ENCODE measurements at places on chromosomes 13 and 19. TPM values are rescaled to one million over a fixed set of nuclear protein-coding genes. Genes with fewer than 3 reads are reported as not detected.

Gene ZNF20
- 8.8 TPM for total RNA-seq

Gene CGB2
- total RNA-seq, result not detected

Gene OVOL3
- total RNA-seq, result not detected

Gene ZNF491
- 3.2 TPM for total RNA-seq

DNA sequence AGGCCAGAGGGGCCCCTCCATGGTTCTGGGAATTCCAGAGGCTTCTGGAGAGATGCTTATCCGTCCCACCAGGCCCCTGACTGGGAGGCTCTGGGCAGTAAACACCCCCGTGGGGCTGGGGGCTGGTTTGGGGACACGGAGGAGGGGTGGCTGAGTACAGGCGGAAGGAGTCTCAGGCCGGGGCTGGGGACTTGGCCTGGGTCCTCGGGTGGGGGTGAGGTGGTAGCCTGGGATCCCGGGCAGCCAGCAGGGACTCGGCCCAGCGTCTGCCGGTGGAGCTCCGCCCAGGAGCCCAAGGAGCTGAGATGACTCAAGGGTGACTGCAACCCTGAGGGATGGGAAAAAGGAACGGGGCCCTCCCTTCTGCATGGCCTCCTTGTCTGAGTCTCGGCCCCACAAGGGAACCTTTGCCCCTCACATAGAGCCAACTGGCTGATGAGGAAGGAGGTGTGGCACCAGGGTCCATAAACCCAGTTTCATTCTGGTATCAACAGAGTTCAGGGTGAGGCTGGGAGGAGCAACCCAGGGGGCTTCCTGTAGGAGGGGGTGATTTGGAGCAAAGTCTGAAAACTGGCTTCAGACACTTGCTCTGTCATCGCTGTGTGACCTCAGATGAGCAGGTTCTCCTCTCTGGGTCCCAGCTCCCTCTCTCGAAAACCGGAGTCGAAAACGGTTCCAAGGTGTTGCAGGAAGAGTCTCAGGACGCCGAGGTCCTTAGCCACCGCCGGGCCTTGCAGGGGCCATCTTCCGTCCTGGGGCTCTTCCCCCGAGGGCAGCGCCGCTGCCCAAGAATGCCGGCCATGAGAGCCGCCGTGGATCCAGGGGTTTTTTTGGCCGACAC lies 809 bp downstream of the MISP start:
- H3K4me1 ChIP-seq, result no peaks in the 10 kb centered on the region
- H3K4me3 ChIP-seq, result no peak overlapping the region
- no peaks in the 10 kb centered on the region for H3K36me3 ChIP-seq
- no peak overlapping the region for H3K27ac ChIP-seq

DNA sequence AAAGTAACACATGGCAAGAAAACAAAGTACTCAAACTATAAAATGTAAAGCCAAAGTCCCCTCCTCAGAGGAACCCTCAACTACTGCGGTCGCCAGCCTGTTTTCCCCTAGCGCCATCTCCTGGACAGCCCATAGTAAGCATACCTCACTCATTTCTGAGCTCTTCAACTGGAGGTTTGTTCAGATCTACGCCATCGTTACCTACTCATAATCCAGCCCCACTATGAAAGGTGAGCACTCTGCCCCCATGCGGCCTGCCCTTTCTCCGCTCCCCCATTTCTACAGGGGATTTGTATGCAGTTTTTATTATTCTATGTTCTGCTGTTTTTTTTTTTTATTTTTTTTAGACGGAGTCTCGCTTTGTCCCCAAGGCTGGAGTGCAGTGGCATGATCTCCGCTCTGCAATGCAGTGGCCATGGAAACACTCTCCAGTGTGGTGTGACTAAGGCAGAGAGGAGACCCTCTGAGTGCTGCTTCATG lies 26.2 kb downstream of the OPA3 start:
- DNase-seq, result peak; percentile 68
- peaks cover 3% of the 10 kb centered on the region for H3K4me1 ChIP-seq
- H3K4me3 ChIP-seq, result no peak overlapping the region
- no peak overlapping the region for H3K27ac ChIP-seq

DNA sequence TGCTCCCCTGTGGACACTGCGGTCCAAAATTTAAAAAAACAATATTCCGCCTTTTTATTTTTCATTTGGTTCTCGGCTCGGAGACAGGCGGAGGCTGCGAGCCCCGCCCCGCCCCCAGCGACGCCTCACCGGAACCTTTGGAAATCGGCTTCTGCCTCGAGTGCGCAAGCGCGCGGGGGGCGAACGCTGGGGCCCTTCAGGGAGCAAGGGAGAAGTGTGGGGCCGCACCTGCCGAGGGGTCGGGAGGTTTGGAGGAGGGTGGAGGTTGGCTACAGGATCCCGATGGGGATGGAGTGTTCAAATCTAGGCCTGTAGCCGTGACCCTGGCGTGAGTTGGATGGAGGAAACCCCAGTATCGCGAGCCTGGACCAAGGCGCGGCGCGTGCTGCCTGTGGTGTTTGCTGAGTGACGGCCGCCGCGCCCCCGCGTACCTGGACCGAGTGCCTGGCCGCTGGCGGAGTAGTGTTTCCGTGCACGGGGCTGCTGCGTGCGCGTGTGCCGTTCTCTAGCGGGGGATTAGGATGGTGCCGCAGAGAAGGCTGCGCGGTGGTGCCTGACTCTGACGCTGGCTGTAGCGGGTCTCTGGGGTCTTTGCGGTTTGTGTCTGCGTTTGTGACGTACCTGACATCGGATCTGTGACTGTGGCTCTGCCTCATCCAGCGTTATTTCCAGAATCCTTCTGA lies 565 bp upstream of the ZFP30 start:
- H3K4me3 ChIP-seq, result peak overlapping the region; percentile 70
- H3K27me3 ChIP-seq, result no peaks in the 10 kb centered on the region
- peak overlapping the region; percentile 80 for H3K27ac ChIP-seq

- H3K27me3 ChIP-seq, result no peaks in the 10 kb centered on the region
- no peaks in the 10 kb centered on the region for H3K4me1 ChIP-seq
- no peak overlapping the region for H3K27ac ChIP-seq
- no peak for DNase-seq
These were observed 1289.4 kb downstream of the PCDH9 start for GRCh38 chr13:65940720-65941119.

DNA sequence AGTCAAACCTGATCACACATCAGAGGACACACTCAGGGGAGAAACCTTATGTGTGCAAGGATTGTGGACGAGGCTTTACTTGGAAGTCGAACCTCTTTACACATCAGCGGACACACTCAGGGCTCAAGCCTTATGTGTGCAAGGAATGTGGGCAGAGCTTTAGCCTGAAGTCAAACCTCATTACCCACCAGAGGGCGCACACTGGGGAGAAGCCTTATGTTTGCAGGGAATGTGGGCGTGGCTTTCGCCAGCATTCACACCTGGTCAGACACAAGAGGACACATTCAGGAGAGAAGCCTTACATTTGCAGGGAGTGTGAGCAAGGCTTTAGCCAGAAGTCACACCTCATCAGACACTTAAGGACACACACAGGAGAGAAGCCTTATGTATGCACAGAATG lies 8.2 kb upstream of the ZNF527 start:
- no peaks in the 10 kb centered on the region for H3K4me1 ChIP-seq
- H3K36me3 ChIP-seq, result peaks cover 36% of the 10 kb centered on the region
- no peak overlapping the region for H3K4me3 ChIP-seq

- no peak overlapping the region for H3K27ac ChIP-seq
- DNase-seq, result no peak
- H3K36me3 ChIP-seq, result no peaks in the 10 kb centered on the region
- no peaks in the 10 kb centered on the region for H3K4me1 ChIP-seq
These were observed 53.2 kb downstream of the C13orf42 start for GRCh38 chr13:51057906-51058305.

GRCh38 chr13:29993716-29994488 lies 143.5 kb upstream of the UBL3 start:
- H3K27me3 ChIP-seq, result peaks cover 2% of the 10 kb centered on the region
- H3K36me3 ChIP-seq, result no peaks in the 10 kb centered on the region
- H3K4me1 ChIP-seq, result no peaks in the 10 kb centered on the region
- no peak overlapping the region for H3K4me3 ChIP-seq
- no peak for DNase-seq
- H3K27ac ChIP-seq, result no peak overlapping the region

DNA sequence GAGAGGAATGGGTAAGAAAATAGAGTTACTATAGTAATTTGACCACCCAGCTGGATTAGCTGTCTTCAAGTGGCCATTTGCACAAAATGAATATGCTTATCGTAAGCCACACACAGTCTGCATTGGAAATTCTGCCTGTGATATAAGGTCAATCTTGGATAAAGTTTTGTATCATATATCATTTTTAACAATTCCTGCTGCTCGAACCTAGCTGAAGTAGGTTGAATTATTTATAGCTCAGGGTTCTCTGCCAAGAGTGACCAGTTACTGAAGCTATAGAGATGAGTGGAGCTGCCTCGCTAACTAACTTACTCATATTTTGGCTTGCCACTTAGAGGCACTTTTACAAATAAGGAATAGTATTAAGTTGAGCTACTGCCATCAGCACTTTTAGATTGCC lies 220.9 kb downstream of the RGCC start:
- no peak overlapping the region for H3K4me3 ChIP-seq
- no peaks in the 10 kb centered on the region for H3K4me1 ChIP-seq
- DNase-seq, result no peak
- no peaks in the 10 kb centered on the region for H3K27me3 ChIP-seq
- no peak overlapping the region for H3K27ac ChIP-seq

DNA sequence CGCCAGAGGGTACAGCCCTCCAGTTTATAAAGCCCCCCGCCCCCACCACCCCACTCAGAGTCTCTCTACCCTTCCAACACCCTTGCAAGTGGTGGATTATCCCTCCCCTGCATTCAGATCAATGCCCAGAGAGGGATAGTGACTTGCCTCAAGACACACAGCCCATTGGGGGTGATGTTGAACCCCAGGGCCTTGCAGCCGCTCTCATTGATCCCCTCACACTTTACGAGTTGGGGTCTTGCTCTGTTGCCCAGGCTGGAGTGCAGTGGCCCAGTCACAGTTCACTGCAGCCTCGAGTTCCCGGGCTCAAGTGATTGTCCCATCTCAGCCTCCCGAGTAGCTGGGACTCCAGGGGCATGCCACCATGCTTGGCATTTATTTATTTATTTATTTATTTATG lies 11.2 kb downstream of the TLE2 start:
- no peak overlapping the region for H3K4me3 ChIP-seq
- H3K36me3 ChIP-seq, result no peaks in the 10 kb centered on the region
- H3K4me1 ChIP-seq, result no peaks in the 10 kb centered on the region
- H3K27me3 ChIP-seq, result no peaks in the 10 kb centered on the region
- H3K27ac ChIP-seq, result no peak overlapping the region

- H3K27ac ChIP-seq, result no peak overlapping the region
- no peak for DNase-seq
- H3K27me3 ChIP-seq, result no peaks in the 10 kb centered on the region
- H3K4me3 ChIP-seq, result no peak overlapping the region
These were observed 50.5 kb downstream of the SLITRK1 start for GRCh38 chr13:83831796-83832195.

GRCh38 chr13:73603646-73604045 lies 530.6 kb downstream of the KLF12 start:
- no peaks in the 10 kb centered on the region for H3K4me1 ChIP-seq
- no peaks in the 10 kb centered on the region for H3K36me3 ChIP-seq
- no peak overlapping the region for H3K4me3 ChIP-seq
- no peaks in the 10 kb centered on the region for H3K27me3 ChIP-seq
- no peak for DNase-seq
- no peak overlapping the region for H3K27ac ChIP-seq

GRCh38 chr13:33259296-33259695 lies 26.3 kb downstream of the STARD13 start:
- H3K36me3 ChIP-seq, result no peaks in the 10 kb centered on the region
- H3K27ac ChIP-seq, result no peak overlapping the region
- H3K4me1 ChIP-seq, result no peaks in the 10 kb centered on the region
- no peak overlapping the region for H3K4me3 ChIP-seq
- no peaks in the 10 kb centered on the region for H3K27me3 ChIP-seq

DNA sequence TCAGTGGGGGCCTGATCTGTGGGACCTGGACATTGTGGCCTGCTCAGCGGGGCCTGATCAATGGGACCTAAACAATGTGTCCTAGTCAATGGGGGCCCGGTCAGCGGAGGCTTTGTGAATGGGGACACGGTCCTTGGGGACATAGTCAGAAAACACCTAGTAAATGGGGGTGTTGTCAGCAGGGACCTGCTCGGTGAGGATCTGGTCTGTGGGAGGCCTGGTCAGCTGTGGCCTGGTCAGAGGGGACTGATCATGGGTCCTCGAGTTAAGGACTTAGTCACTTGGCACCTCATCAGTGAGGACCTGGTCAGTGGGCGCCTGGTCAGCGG lies 44.5 kb upstream of the TPM4 start:
- no peaks in the 10 kb centered on the region for H3K4me1 ChIP-seq
- no peaks in the 10 kb centered on the region for H3K27me3 ChIP-seq
- no peaks in the 10 kb centered on the region for H3K36me3 ChIP-seq
- no peak overlapping the region for H3K4me3 ChIP-seq
- no peak for DNase-seq
- no peak overlapping the region for H3K27ac ChIP-seq

DNA sequence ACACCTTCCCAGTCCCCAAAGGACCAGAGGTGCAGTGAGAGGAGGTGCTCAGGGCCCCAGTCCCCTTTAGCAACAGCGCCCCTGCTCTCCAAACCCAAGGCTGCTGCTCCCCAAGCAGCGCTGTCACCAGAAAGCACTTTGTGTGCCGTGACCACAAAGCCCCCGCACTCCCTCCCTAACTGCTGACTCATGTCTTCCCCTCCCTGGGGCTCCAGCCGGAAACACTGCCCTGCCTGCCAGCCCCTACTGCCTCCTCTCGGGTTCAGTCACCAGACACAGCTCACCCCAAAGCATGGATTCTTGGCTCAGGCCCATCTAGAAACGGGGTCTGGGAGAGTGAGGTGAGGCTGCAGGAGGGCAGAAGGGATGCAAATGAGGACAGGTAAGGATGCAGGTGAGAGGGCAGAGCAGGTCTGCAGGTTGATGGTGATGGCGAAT lies 4.9 kb upstream of the TNFSF14 start:
- peak; percentile 73 for DNase-seq
- H3K4me3 ChIP-seq, result peak overlapping the region; percentile 13
- peaks cover 2% of the 10 kb centered on the region for H3K27me3 ChIP-seq

- no peaks in the 10 kb centered on the region for H3K36me3 ChIP-seq
- no peak overlapping the region for H3K27ac ChIP-seq
- no peak overlapping the region for H3K4me3 ChIP-seq
- peaks cover 30% of the 10 kb centered on the region for H3K4me1 ChIP-seq
- no peak for DNase-seq
These were observed 2.1 kb downstream of the MAST1 start for GRCh38 chr19:12840091-12841079.
